ENCODE measurements at places on chromosomes 4 and X.

GRCh38 chr4:16969696-16970135 is 71.3 kb upstream of the LDB2 start:
- DNase-seq, result peak; percentile 64

DNA sequence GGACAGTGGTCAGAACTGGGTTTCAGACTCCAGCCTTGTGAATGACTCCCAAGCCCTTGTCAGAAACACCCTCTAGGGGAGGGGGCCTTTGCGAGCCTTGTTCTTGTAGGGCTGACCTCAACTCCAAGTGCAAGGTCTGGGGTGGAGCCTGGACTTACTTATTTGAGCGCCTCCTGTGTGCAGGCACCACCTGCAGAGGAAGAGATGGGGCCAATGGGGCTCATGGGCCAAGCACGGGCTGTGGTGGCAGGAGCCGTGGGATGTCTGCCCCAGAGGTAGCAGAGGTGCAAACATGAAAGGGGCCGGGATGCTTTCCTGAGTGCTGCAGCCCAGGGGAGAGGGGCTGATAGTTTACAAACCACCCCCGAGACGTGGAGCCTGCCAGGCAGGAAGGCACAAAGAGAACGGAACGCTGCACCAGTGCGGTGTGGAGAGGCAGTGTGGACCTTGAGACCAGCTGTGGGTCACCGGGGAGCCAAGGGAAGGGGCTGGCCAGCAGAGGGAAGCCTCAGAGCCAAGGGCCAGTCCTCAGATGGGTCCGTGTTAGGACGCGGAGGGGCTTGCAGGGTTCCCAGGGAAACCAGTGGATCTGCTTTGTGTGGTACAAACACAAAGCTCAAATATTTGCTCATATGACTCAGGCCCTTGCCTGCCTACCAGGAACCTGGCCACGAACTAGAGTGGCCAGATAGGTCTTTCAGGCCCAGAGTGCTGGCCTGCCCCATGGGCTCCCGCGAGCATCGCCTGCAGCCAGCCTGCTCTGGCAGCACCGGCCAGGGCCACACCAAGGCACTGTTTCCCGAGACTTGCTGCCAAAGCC is 8.7 kb upstream of the TADA2B start:
- peak; percentile 60 for DNase-seq

DNA sequence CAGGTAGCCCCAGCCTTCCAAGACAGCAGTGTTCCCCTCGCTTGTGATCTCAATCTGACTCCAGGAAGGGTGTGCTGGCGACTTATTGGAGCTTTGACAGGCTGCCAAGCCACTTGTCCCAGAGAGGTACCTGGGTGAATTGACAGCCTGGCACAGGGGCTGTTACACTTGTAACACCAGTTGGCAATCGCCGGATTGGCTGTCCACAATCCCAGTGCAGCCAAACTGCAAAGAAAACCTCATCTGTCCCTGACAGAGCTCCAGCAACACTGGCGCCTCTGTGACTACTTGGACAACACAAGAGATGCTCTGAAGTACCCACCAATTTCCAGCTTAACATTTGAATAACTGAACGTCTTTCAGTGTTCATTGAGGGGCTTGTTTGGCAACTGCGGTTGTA is 76.8 kb upstream of the PRPS1 start:
- DNase-seq, result no peak

- DNase-seq, result peak; percentile 66
Observed at GRCh38 chr4:95095348-95095974, 337.7 kb downstream of the BMPR1B start.

DNA sequence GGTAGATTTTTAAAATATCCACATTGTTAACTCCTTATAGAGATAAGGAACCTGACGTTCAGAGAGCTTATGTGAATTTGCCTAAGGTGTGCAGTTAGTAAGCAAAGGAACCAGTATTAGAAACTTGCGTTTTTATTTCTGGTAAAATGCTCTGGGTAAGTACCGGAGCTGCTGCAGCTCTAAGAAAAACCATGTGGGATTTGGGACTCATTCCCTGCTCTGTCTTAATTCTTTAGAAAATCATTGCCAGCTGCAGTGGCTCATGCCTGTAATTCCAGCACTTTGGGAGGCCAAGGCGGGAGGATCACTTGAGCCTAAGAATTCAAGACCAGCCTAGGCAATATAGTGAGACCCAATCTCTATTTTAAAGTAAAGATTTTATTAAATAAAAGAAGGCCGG is 5.8 kb downstream of the CCKAR start:
- DNase-seq, result peak; percentile 39

DNA sequence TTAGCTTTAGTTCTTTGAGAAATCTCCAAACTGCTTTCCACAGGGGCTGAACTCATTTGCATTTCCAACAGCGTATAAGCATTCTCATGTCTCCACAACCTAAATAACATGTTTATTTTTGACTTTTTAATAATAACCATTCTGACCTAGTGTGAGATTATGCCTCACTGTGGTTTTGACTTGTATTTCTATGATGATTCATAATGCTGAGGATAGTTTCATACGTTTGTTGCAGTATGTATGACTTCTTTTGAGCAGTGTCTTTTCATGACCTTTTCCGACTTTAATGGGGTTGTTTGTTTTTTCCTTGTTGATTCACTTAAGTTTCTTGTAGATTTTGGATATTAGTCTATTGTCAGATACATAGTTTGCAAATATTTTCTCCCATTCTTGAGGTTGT is 1833.0 kb upstream of the PCDH10 start:
- DNase-seq, result no peak

- no peak for DNase-seq
Observed at GRCh38 chrX:74117962-74118902, 185.7 kb upstream of the ZCCHC13 start.

- peak; percentile 18 for DNase-seq
Observed at GRCh38 chr4:112557676-112558411, 41.9 kb upstream of the NEUROG2 start.
